ENCODE measurements at places on chromosomes 4 and X. TPM values are rescaled to one million over a fixed set of nuclear protein-coding genes. Genes with fewer than 3 reads are reported as not detected.

DIPK2B gene
- not detected for total RNA-seq

SLIT2 gene
- 10.2 TPM for total RNA-seq

LIMCH1 gene
- total RNA-seq, result 36.6 TPM

PLAC8 gene
- total RNA-seq, result 3.3 TPM

NOX1 gene
- not detected for total RNA-seq

SYTL4 gene
- 1.9 TPM for total RNA-seq

KIF4A gene
- 13.6 TPM for total RNA-seq

FGD1 gene
- total RNA-seq, result 15.6 TPM

TREX2 gene
- total RNA-seq, result 0.49 TPM

CENPI gene
- total RNA-seq, result 4.6 TPM

POU3F4 gene
- not detected for total RNA-seq

USP17L29 gene
- not detected for total RNA-seq

STATH gene
- not detected for total RNA-seq

SGMS2 gene
- total RNA-seq, result 85.3 TPM

CDKL2 gene
- total RNA-seq, result 0.42 TPM

CSAG1 gene
- total RNA-seq, result not detected

DCHS2 gene
- total RNA-seq, result 0.17 TPM

NDP gene
- not detected for total RNA-seq

NSUN7 gene
- total RNA-seq, result not detected

AGTR2 gene
- total RNA-seq, result not detected

ATP1B4 gene
- total RNA-seq, result not detected

PNCK gene
- not detected for total RNA-seq

UBA6 gene
- 83.1 TPM for total RNA-seq

BRS3 gene
- not detected for total RNA-seq

SRPX2 gene
- 5.3 TPM for total RNA-seq

RTL9 gene
- not detected for total RNA-seq

BEX1 gene
- total RNA-seq, result not detected
